ENCODE measurements at places on chromosomes 5 and 9.

GRCh38 chr5:58706736-58707135 is 123.9 kb downstream of the RAB3C start:
- DNase-seq: no peak

DNA sequence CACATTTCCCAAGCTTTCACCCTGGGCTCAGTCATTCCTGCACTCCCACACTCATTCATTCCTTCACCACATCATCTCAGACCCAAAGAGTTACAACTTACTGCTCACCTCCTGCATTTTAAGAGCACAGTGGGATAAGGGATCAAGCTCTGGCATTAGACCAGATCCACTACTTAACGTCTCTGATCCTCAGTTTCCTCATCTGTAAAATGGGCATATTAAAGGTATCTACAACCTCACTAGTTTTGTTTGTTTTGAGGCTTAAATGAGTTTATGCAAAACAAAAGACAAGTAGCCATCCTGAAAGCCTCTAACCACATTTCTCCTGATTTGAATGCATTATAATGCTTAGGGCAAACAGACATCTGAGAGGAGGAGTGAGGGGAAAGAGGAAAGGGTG is 77.6 kb downstream of the KLHL3 start:
- DNase-seq: no peak

- no peak for DNase-seq
Measured at GRCh38 chr5:106780355-106780754, 890.4 kb downstream of the EFNA5 start.

DNA sequence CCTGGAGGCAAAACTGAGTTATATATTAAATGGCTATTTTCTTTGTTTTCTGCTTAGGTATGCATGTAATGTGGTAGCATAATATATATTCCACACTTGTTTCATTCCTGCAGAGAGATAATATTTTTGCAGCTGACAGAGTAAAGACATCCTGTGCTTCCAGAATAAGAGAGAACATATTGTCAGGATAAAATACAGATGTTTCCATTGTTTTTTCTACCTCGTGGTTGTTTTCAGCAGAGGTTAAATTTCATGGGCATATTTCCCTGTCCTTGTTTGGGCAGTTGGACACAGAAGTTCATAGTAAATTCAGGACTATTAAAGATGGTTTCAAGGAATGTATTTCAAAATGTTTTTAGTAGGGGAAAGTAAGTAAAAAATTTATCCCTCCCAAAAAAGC is 47.6 kb upstream of the MEGF10 start:
- DNase-seq: no peak

DNA sequence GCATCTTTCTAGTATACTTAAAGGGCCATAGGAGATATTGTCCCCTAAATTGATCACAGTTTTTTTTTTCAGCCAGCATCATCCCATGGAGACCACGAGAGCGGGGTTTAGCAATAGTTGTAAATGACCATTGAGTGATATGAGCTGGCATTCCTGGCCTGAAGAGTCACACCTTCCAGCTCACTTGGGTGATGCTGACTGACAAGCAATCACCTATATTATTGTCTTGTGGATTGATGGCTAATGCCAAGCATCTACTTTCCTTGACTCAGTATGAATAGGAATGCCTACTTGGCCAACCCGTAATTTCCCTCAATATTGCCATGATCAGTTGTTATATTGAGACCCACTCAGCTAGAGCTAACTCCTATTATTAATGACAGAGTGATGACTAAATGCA is 70.5 kb downstream of the ADAMTSL1 start:
- DNase-seq: no peak

DNA sequence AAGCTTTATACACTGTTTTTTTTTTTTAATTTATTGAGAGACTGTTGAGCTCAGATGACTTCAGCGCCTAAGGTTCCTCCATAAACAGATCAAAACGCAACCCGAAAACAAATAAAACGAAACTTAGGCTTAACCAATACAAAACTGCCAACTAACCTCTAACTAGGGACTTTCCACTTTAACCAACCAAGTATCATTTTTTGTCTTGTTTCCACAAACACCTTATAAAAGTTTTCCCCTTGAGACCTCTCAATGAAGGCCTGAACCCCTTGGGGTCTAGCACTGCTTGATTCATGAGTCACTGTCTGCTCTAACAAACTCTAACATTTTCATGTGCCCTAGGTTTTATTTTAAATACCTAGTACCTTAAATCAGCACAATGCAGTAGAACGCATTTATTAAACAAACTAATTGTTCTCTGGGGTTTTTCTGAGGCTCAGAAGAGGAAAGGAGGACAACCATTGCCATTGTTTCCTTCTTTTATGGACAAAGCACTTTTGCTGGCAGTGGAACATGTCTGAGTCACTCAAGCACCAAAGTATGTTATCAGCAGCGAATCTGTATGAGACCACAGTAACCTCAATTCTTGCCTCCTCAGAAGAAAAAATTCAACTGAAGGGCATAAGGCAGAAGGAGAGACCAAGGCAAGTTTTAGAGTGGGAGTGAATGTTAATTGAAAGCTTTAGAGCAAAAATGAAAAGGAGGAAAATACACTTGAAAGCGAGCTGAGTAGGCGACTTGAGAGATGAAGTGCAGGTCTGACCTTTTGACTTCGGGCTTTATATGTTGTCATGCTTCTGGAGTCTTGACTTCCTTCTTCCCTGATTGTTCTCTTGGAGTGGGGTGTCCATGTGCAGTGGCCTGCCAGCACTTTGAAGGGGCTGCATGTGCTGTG is 97.7 kb upstream of the HCN1 start:
- DNase-seq: no peak

GRCh38 chr9:108897324-108898096 is 35.4 kb downstream of the ACTL7A start:
- peak; percentile 31 for DNase-seq

- no peak for DNase-seq
Measured at GRCh38 chr5:36842087-36842486, 34.5 kb upstream of the NIPBL start.

DNA sequence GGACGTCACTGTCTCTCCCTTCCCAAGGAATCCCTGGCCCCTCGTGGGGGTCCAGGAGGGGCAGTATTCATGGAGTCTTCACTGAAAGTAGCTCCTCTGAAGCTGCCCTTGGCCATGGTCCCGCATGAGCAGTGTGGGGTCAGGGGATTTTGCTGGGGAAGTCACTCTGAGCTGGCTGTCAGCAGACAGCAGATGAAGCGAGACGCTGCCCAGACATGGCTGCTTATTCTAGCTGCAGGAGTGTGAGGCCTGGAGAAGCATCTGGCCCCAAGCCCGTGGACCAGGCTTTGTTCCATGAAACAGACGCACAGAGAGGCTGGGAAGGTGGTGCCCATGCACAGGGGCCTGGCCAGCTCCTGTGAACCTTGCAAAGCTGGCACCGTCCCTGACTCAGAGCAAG is 21.5 kb upstream of the ASS1 start:
- no peak for DNase-seq

GRCh38 chr9:107051392-107051791 is 188.4 kb downstream of the ZNF462 start:
- DNase-seq: no peak

GRCh38 chr9:96859461-96860198 is 5.3 kb upstream of the ZNF782 start:
- no peak for DNase-seq

DNA sequence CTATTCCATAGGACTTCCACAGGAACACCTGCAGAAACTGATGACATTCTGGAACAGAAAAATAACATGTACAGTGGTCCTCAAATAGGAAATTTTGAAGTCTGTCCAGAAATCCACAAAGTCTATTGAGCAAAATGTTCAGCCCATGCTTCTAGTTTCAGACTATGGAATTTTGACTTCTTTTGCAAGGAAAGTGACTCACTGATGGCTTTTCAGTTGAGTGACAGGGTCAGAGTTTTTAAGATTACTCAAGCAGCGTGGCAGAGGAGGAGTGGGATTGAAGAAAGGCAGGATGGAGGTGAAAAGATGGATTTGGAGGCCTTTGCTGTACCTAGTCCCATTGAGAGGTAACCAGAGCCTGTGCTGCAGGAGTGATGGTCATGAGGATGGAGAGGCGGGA is 151.5 kb downstream of the GOLPH3 start:
- DNase-seq: no peak

- no peak for DNase-seq
Measured at GRCh38 chr9:128213746-128214497, 10.7 kb downstream of the DNM1 start.

DNA sequence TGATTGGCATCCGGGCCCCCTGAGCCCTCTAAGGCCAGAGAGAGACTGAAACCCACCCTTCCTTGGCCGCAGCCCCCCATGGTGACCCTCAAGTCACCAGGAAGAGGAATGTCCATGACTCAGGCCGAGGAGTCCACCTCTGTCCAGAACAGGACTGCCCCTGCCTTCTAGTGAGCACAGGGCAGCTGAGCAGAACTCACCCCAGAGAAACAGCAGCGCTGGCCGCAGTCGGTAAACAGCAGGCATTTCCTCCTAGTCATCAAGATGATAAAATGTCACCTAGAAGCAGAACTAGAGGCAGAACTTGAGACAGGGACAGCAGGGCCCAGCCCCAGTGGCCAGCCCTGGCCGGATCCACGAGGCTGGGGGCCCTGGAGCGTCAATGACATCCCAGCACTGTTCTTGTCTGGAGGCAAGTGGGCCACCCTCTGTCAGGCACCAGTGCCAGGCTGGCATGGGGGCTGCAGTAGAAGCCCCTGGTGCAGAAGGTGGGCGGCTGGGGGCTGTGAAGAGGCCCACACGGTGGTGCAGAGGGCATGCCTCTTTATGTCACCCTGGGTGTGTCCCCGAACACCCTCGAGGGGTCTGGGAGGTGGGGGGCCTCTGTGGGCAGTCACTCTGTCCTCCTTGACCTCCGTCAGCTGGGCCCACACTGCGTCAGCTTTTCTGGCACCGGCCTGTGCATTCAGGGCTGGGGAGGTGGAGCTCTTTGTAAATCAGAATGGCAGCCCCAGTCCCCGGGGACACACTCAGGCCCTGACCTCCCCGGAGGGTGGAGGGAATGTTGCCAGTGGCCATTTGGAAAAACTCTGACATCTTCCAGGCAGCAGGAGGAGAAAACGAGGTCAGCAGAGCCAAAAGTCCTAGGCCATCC is 83.0 kb downstream of the NTNG2 start:
- DNase-seq: no peak

DNA sequence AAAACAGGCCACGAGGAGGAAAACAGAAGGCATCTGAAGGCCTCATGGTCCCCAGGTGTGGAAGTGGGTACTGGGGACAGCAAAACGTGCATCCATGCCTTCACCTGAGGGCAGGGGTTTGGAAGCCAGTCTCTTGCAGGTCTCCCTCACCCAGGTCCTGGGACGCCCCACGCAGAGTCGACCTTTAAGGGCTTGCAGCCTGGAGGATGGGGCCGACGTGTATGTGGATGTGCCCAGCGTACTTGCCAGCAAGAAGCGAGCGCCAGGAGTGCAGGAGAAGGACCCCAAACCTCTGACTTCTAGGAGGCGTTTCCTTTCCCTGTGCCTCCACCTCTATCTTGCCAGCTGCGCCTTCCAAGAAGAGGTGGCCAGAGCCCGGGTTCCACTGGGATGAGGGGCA is 65.9 kb downstream of the OTULIN start:
- DNase-seq: no peak

GRCh38 chr5:111752426-111752965 is 4.5 kb downstream of the NREP start:
- no peak for DNase-seq

- no peak for DNase-seq
Measured at GRCh38 chr5:59767211-59767605, 126.3 kb downstream of the PDE4D start.

Measured in NCI-H1105 treated with DMSO at 0.1 percent for 48 hours (cell line).